ENCODE measurements at places on chromosomes 6 and 20.

DNA sequence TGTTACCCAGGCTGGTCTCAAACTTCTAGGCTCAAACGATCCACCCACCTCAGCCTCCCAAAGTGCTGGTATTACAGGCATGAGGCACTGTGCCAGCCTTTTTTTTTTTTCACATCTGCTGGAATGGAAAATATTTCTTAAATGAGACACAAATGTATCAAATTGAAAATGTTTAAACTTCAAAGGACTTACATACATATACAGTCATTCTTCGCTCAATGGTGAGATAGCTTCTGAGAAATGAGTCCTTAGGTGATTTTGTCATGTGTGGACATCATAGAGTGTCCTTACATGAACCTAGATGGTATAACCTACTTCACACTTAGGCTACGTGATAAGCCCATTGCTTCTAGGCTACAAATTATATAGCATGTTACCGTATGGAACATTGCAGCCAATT is 43.1 kb downstream of the MICA start:
- DNase-seq = no peak

DNA sequence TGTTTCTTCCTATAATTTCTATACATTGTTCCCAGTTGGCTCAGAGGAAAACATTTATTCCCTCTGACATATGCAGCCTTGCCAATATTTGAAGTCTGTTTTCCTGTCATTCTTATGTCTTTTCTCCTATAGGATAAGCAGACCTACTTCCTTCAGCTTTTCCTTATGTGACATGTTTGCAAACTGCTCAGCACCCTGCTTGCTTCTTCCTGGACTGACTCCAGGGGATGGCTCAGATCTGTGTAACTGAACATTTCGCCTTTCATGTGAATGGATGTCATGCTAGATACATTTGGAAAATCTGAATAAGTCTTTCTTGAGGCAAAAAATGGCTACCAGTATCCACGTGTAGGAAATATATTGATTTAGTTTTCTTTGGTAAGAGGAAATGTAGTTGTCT is 113.2 kb downstream of the CARMIL1 start:
- DNase-seq = no peak

- DNase-seq = no peak
Measured at GRCh38 chr6:134585517-134585873, 267.6 kb upstream of the SGK1 start.

GRCh38 chr6:153412519-153412918 is 281.4 kb upstream of the RGS17 start:
- DNase-seq = no peak

DNA sequence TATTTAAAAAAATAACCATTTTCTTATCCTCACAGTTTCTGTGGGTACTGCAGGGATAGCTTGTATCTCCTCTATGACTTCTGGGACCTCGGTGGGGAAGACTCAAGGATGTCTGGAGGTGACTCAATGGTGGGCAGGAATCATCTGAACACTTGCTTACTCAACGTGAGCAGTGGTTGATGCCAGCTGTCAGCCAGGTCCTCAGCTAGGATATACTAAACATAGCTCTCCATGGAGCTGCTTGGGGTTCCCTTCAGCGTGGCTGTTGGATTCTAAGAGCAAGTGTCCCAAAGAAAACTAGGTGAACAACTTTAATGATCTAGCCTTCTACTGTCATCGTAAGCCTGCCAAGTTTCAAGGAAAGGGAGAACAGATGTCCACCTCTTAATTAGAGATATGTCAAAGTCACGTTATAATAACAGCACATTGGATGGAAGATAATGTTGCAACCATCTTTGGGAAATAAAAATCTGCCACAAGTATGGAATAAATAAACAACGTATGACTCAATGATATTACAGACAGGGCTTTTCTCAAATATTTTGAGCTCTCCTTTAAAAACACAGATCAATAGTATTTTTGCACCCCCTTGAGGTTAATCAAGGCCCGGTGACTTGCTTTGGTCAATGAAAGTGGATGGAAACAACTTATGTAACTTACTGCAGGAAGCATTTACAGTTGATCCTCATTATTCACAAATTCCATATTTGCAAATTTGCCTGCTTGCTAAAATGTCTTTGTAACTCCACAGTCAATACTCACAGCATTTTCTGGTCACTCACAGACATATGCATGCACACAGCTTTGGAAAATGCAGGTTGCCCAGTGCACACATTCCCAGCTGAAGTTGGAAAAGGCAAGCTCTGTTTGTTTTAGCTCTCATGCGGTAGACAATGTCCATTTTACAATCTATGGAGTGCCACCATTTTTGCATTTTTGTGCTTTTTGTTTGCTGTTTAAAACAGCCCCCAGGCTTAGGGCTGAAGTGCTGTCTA is 6.6 kb upstream of the HEBP2 start:
- DNase-seq = no peak

DNA sequence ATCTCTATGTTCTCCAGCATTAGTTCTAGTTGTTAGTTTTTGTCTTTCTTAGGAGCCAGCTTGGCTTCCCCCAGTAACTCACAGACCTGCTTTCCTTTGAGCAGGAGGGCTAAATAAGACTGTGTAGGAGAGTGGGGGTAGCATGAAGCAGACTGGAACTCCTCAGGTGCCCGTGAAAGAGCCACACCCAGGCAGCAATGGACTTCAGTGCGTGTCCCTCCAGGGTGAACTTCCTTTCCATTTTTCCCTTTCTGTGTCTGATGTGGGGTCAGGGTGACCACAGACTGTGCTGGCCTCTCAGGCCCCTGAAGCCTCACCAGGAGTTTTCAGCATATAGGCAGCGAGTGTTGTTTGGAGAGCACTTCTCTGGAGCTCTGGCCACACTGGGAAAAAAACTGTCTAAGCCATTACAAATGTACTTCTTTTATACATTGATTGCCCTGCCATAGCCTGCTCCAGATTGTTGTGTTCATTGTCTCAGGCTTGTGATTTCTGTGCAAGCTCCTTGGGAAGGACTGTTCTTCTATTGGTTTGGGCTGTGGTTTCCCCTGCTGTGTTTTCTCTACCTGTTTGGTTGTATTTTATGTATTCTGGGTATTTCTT is 55.7 kb downstream of the SH3BGRL2 start:
- DNase-seq = no peak

GRCh38 chr6:162849269-162849668 is 121.5 kb downstream of the PACRG start:
- no peak for DNase-seq

- DNase-seq = no peak
Measured at GRCh38 chr6:158643836-158644230, 710 bp downstream of the DYNLT1 start.

DNA sequence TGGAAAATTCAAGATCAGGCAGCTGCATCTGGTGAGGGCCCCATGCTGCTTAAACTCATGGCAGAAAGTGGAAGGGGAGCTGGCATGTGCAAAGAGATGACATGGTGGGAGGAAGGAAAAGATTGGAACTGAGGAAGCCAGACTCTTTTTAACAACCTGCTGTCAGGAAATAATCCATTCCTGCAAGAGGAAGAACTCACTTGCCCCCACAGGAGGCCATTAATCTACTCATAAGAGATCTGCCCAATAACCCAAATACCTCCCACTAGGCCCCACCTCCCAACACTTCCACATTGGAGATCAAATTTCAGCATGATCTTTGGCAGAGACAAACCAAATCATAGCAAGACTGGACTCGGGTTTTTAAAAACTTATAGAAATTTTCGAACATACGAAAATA is 200.5 kb upstream of the KCNQ5 start:
- DNase-seq = no peak

GRCh38 chr6:62392291-62392690 is 106.3 kb upstream of the KHDRBS2 start:
- no peak for DNase-seq

GRCh38 chr20:54608039-54608745 is 132.8 kb downstream of the DOK5 start:
- no peak for DNase-seq

DNA sequence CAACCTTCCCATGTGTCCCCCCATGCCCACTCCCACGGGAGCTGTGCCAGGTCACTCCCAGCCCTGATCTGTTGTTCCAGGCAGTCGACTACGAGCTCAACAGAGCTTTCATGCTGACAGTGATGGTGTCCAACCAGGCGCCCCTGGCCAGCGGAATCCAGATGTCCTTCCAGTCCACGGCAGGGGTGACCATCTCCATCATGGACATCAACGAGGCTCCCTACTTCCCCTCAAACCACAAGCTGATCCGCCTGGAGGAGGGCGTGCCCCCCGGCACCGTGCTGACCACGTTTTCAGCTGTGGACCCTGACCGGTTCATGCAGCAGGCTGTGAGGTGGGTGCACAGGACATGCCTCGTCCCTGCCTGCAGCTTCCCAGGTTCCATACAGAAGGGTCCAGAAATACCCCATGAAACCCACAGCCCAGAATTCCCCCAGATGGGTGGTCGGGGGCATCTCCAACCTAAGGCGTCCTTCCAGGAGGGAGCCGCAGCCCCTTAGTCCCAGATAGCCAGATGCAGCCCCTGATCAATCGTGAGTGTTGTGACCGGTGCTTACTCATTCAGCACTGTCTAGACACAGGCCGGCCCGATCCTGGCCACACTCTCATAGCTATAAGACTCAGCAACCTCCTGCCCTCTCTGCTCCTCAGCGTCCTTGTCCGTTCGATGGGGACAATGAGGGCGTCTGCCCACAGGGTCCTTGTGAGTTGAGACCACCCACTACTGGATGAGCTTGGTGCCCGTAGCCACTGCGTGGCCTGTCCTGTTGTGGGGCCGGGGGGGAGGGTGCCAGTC is 142.1 kb downstream of the TAF4 start:
- no peak for DNase-seq

- DNase-seq = no peak
Measured at GRCh38 chr6:101626269-101626668, 232.8 kb downstream of the GRIK2 start.

DNA sequence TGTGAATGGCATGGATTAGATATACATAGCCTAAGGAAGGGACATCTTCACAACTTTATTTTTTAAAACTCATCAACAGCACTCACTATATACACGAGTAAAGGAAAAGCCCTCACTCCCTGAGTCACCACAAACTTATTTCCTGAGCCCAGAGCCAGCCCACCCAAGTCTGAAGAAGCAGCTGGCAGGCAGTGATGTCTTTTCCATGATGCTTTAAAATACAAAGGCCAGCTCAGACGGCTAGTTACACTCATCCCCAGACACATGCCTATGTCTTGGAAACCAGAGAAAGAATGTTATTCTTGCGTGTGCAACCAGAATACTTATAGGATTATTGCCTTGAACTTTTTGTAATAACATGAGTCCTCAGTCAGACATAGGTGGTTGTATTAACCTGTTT is 114.4 kb downstream of the ADGRG6 start:
- no peak for DNase-seq

DNA sequence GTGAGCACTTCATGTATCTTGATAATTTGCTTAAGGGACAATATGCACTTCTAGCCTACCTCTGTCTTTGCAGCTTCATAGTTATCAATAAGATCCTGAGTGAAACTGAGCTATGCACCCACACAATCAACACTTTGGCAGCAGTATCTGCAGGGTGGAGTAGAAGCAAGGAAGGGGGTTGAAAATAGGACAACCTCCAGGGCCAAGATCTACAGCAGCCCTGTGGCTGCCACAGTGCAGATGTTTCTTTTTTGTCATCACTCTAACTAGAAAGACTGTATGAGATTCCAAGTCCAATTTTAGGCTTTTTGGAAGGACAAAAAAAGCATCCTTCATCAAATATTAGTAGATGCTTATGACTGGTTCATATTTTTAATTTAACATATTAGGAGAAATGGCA is 336.1 kb upstream of the CITED2 start:
- DNase-seq = no peak

- DNase-seq = no peak
Measured at GRCh38 chr20:57384953-57385761, 6.0 kb upstream of the RBM38 start.

- DNase-seq = peak; percentile 27
Measured at GRCh38 chr6:16694781-16695578, 66.3 kb downstream of the ATXN1 start.

- no peak for DNase-seq
Measured at GRCh38 chr6:144493035-144493910, 208.1 kb downstream of the UTRN start.

- no peak for DNase-seq
Measured at GRCh38 chr6:123551939-123552707, 84.6 kb downstream of the TRDN start.

DNA sequence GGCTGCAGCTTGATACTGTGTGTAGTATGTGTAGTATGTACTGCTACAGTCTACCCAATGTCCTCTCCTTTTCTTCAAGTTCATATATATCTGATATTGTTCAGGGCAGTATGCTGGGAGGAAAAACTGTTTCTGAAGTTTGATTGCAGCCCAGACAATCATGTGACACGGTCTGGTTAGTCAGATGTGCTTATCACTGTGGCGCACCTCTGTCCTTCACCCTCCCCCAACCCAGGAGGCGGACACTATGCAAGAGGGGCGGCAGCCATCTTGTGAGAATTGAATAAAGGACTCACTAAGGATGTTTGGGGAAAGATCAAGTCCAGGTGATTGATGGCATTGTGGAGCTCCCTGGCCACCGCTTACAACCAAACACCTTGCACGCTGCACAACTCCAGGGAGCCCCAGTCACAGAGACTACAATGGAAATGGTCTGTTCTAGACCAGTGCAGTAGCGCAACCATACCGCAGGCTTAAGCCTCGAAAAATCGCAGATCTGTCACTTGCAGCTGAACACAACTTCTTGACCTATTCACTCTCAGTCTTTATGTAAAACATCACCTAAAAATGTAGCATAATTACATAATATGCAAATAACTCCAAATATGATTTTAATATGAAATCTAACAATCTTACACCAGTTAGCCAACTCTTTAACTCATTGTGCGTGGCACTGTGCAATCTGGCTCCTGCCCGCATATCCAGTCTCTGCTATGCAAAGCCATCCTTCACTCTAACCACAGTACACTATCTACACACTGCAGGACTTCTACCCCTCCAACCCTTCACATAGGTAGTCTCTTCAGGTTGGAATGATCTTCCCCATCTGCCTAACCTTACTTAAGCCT is 79.3 kb downstream of the VGLL2 start:
- no peak for DNase-seq

- DNase-seq = peak; percentile 28
Measured at GRCh38 chr6:72218125-72218524, 331.8 kb downstream of the RIMS1 start.

Measured in AML-193 (cell line).